Metanephros (tissue), 2 donors: ENCODE measurements at places on chromosomes 11 and 22. TPM values are rescaled to one million over a fixed set of nuclear protein-coding genes. Genes with fewer than 3 reads are reported as not detected.

Gene LRRC55
- total RNA-seq = 2.0 TPM

Gene P2RY2
- total RNA-seq = 6.0 TPM

Gene KCNJ1
- 120 TPM for total RNA-seq

Gene MUC5AC
- total RNA-seq = 0.18 TPM

Gene PATE2
- not detected for total RNA-seq

Gene H19
- 6,968 TPM for total RNA-seq

Gene GGTLC2
- total RNA-seq = 0.29 TPM

Gene CHEK1
- 17.6 TPM for total RNA-seq
